ENCODE measurements at places on chromosomes 16 and 17.

DNA sequence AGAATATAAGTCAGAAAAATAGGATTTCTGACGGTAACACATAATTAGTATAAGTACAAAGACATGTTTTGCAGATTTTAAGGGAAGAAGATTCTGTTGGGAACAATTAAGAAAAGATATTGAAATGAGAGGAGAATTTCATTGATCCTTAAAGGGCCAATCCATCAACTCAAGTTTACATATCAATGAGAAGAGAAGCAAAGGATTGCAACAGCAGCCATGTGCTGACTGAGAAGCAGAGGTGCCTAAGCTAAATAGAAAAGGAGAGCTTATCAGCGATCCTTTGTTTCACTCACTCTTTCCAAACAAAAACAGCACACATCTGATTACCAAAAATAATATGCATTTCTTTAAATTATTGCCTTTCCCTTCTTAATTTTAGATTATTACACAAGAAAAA, 94.6 kb downstream of the ITFG1 start:
- no peak for DNase-seq

- peak; percentile 64 for DNase-seq
Measured at GRCh38 chr17:43389046-43389947, 9.5 kb upstream of the ARL4D start.

DNA sequence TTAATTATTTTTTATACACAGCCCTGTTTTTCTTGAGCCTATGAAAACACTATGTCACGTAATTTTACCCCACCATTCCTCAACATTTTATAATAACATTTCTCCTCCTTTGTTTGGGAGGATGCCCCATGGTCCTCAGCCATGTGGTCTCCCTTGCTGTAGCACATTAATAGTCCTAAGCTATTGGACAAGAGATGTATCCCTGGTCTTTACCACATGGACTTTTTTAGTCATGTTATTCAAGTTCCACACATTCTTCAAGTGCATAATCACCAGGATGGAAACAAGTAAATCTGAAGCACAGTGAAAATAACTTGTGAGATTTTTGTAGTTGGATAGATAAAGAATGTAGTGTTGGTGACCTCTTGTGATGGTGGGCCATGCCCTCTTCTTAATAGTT, 2.0 kb upstream of the KRTAP2-3 start:
- no peak for DNase-seq

GRCh38 chr16:52422307-52422706, 124.6 kb downstream of the TOX3 start:
- DNase-seq = no peak

DNA sequence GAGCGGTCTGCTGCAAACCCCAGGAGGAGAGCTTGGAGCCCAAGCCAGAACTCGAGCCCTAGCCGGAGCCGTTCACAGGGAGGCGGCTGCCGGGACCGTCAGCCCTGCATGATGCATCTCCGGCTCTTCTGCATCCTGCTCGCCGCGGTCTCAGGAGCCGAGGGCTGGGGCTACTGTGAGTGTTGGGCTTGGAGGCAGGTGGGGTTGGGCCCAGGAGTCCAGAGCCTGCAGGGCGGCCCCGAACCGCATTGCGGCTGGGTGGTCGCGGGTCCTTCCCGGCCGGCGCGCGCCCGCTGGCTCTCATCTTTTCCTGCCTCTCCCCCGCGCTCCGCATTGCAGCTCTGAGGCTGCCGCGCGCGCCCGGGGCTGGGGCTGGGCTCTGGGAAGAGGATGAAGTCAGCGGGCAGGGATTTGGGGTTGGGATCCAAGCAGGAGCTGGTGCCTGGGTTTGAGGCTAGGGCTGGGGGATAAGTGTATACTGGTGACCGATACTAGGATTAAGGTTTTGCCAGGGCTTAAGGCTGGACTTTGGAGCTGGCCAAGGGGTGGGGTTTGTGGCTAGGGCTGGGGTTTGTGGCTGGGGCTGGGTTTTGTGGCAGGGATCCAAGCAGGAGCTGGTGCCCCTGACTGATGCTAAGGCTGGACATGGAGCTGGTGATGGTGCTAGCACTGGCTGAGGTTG, 532 bp downstream of the CNTNAP1 start:
- DNase-seq = no peak

DNA sequence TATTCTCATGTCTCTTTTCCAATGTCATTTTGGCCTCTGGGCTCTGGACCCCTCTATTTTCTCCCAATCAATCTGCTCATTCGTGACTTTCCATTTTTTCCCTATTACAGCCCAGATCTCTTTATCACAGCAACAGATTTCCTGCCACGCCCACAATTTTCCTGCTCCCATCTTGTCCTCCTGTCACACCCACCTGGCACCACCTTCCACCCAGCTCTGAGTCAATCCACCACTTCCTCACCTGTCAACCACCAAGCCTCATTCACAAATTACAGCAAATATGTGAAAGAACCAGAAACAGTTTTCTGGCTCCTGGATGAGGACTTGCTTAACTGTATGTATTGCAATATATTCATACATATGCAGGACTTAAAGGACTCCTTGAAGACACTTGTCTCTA, 311.3 kb downstream of the GRIN2A start:
- DNase-seq = no peak

GRCh38 chr16:9644258-9644657, 538.0 kb downstream of the GRIN2A start:
- DNase-seq = no peak

- no peak for DNase-seq
Measured at GRCh38 chr16:51532551-51532950, 381.5 kb upstream of the SALL1 start.

DNA sequence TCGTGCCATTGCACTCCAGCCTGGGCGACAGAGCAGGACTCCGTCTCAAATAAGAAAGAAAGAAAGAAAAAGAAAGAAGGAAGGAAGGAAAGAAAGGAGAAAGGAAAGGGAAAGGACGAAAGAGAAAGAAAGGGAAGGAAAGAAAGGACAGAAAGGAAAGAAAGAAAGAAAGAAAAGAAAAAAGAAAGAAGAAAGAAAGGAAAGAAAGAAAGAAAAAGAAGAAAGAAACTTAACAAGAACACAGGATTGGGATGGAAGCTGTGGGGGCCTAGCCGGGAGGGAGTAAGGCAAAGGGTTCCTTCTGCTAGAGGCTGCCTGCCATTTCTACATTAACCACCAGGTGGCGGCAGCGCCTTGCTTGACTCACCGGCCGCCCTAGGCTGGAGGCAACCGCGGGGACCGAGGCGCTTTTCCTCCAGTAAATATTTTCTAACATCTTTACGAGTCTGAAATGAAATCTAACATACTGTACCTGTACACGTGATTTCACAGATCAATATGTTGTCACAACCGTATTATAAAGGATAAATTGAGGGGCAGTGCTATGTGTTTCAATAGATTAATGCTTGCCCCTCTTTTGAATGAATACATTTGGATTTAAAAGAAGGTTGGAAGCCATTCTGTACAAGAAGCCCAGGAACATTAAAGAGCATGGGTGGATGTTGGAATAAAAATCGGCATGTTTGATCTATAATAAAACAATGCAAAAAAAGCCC, 6.1 kb downstream of the GJD3 start:
- peak; percentile 84 for DNase-seq

DNA sequence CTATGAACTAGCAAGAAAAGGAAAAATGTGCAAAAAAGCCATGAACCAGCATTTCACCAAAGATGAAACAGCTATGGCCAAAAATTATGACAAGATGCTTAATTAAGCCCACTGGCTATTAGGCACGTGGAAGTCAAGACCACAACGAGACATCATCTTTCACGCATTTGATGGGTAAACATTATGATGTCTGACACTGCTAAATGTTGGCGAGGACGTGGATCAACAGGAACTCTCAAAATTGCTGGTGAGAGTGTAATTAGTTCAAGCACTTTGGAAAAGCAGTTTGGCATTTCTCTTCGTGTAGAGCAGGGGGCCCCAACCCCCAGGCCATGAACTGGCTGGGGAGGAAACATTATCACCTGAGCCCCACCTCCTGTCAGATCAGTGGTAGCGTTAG, 39.6 kb upstream of the ADGRG1 start:
- no peak for DNase-seq

- no peak for DNase-seq
Measured at GRCh38 chr16:48608452-48608851, 1.5 kb downstream of the N4BP1 start.

- DNase-seq = no peak
Measured at GRCh38 chr17:56845934-56846333, 12.0 kb downstream of the DGKE start.

DNA sequence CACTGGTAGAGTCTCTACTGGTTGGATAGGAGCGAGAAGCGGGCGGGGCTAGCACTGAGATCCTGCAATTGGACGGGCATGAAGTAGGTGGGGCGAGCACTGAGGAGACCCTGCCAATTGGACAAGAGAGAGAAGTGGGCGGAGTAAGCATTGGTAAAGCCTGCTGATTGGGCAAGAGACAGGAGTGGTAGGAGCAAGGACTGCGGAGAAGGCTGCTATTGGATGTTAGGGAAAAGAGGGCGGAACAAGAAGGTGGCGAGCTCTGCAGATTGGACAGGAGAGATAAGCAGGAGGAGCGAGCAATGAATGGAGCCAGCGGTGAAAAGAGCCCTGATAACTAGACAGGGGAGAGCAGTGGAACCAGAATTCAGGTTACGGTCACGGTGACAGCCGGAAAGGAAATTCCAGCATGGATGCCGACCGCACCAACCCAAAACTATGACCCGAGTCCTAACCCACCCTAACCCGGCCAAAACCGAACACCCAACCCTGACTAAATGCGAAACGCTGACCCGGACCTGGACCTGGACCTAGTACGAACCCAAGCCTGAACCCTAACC, 4.8 kb downstream of the SCGB1C2 start:
- DNase-seq = no peak

DNA sequence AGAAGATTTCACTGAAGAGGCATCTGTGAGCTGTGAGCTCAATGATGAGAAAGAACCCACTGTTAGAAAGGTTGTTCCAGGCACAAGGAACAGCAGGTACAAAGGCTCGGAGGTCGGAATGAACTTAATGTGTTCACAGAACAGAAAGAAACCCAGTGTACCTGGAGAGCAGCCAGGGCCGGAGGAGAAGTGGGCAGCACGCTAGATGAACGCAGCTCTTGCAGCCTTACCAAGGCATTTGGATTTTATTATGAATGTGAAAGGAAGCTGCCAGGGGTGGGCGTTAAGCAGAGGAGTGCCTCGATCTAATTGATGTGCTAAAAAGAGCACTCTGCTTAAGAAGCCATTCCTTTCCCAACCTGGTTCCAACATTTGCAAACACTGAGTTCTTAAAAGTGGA, 19.0 kb downstream of the EEF2K start:
- no peak for DNase-seq

- no peak for DNase-seq
Measured at GRCh38 chr17:9306086-9306485, 269.5 kb downstream of the STX8 start.

- no peak for DNase-seq
Measured at GRCh38 chr16:89046491-89046890, 47.2 kb upstream of the ACSF3 start.

GRCh38 chr17:63181856-63182255, 215.8 kb downstream of the TANC2 start:
- no peak for DNase-seq

GRCh38 chr16:64846966-64847365, 274.9 kb downstream of the CDH11 start:
- DNase-seq = no peak

GRCh38 chr17:64024215-64024654, 3.8 kb upstream of the ICAM2 start:
- no peak for DNase-seq

- no peak for DNase-seq
Measured at GRCh38 chr17:17525311-17525710, 29.1 kb upstream of the RASD1 start.

DNA sequence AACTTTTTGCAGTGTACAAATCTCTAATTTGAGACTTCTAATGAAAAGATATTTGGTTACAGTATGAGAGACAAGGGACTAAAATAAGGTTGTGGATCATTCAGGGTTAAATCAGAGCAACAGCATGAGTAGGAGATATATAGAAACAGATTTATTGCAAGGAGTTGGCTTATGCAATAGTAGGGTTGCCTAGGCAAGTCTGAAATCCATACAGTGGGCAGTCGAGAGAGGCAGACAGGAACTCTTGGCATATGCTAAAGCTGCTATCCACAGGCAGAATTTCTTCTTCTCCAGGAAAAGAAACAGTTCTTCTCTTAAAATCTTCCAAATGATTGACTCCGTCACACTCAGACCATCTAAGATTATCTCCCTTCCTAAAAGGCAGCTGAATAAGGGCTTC, 500.8 kb downstream of the MAF start:
- DNase-seq = no peak

GRCh38 chr17:38510421-38511149, 82.3 kb downstream of the ARHGAP23 start:
- no peak for DNase-seq

DNA sequence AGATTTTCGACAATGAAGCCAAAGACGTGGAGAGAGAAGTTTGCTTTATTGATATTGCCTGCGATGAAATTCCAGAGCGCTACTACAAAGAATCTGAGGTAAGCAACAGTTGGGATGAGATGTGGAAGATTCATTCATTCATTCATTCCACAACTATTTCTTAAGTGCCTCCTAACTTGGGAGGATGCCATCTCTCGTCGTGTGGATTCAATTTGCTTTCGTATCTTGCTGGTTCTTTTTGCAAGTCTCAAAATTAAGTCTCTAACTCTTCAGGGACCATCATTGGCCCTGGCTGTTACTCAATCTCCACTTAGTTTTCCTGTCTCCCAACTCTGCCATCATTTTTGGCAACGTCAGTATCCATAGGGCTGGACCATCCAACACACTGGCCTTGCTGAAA, 85.6 kb upstream of the NOL11 start:
- DNase-seq = no peak

DNA sequence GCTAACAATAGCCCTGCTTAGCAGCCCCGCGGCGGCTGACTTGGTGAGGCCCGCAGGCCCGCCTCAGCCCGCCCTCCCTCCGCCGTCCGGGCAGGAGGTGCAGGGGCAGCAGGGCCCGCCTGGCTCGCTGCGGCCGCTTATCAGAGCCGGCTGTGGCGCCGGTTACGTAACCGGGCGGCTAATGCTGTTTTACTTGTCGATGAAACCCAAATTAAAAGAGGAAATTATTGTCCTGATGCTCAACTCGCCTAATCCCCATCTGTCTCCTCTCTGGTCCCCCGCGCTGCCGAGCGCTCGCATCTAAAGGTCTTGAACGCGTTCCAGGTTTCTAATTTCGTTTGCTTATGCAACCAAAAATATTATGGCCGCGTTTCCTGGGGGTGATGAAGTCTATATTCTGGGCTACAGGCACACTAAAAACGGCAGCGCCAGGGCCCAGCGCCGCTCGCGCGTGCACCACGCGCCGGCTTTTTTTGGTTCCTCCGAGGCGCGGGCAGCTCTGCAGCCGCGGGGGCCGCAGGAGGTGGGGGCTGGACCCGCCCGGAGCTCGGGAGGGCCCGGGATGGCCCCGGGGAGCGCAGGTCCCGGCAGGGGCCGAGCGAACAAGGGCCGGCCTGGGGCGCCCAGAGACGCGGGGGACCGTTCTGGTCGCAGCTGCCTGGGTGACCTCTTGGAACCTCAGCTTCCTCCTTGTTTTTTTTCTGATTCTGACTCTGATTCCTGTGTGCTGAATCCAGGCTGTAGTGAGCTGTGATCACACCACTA, 65.2 kb upstream of the TOB1 start:
- DNase-seq = no peak

GRCh38 chr16:64615630-64616280, 506.1 kb downstream of the CDH11 start:
- no peak for DNase-seq
